ENCODE measurements at places on chromosomes 4 and X.
A peak's percentile ranks its signal among the peaks of the same experiment; 100 is the strongest.

- no peak for DNase-seq
Observed at GRCh38 chr4:165909947-165910346, 36.9 kb downstream of the TLL1 start.

GRCh38 chr4:21765810-21766407 is 182.7 kb downstream of the KCNIP4 start:
- peak; percentile 18 for DNase-seq

DNA sequence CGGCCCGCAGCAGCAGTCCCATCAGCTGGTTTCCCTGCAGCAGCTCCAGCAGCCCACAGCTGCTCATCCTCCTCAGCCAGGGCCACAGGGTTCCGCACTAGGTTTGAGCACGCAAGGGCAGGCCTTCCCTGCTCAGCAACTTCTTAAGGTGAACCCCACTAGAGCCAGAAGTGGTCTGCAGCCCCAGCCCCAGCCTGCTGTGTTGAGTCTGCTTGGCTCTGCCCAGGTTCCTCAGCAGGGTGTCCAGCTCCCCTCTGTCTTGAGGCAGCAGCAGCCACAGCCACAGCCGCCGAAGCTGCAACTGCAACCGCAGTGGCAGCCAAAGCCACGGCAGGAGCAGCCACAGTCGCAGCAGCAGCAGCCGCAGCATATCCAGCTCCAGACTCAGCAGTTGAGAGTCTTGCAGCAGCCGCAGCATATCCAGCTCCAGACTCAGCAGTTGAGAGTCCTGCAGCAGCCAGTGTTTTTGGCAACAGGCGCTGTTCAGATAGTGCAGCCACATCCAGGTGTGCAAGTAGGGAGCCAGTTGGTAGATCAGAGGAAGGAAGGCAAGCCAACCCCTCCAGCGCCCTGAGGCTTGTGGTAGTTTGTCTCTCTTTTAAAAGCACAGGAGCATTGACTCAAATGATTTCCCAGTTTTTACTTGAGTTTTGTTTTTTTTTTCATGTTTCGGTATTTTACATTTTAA is 4.6 kb downstream of the SUPT20HL1 start:
- DNase-seq: no peak

GRCh38 chrX:31397119-31397518 is 325.3 kb upstream of the FTHL17 start:
- DNase-seq: no peak

GRCh38 chr4:55018521-55018920 is 106.9 kb downstream of the KDR start:
- no peak for DNase-seq

DNA sequence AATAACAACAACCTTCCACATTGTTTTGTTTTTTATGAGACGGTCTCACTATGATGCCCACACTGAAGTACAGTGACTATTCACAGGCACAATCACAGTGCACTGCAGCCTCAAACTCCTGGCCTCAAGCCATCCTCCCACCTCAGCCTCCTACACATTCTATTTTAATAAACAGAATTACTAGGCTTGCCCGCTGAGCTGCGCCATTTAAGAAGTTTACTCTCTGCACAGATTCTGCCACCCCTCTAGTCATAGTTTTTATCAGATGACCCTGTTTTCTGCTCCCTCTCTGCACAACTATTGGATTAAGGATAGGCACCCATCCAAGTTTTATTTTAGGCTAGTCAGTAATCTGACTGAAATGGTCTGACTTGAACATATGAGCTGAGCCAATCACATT is 11.3 kb upstream of the COX18 start:
- no peak for DNase-seq

GRCh38 chrX:40132751-40133150 is 35.0 kb upstream of the BCOR start:
- peak; percentile 19 for DNase-seq

- no peak for DNase-seq
Observed at GRCh38 chr4:188268131-188268908, 129.1 kb downstream of the TRIML1 start.

DNA sequence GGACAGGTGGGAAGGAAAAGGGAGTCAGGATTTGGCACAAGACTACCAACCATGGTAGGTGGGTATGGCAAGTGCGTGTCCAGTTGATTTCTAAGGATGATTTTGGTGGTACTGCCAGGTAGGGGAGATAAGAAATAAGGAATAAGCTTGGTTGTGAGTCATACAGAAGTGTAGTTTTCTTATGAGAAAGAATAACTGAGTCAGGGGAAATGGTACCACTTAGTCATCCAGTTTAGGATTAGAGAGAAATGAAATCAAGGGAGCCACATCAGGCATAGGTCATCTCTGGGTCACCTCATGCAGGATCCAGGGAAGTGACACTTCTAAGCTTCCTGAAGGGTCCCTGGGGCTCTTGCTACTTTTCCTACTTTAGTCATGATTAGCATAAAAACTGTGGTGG is 107.1 kb upstream of the C1GALT1C1 start:
- peak; percentile 26 for DNase-seq

GRCh38 chrX:119784747-119785446 is 6.5 kb downstream of the RPL39 start:
- DNase-seq: peak; percentile 68

DNA sequence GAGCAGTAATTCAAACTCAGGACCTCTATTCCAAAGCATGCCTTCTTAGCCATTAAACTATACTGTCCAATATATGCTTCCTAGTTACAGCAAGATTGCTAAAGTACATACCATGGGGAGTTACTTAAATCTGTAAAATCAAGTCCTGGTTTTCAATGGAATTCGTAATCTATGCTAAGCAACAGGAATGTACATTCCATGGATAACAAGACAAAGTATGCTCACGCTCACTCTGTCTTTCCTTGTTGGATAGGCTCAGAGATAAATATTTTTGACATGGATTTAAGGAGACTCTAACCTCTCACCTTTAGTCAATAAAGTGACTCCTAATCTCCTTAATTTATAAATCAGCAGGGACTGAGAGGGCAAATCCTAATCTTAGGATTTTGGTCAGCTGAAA is 47.3 kb upstream of the STK26 start:
- no peak for DNase-seq

DNA sequence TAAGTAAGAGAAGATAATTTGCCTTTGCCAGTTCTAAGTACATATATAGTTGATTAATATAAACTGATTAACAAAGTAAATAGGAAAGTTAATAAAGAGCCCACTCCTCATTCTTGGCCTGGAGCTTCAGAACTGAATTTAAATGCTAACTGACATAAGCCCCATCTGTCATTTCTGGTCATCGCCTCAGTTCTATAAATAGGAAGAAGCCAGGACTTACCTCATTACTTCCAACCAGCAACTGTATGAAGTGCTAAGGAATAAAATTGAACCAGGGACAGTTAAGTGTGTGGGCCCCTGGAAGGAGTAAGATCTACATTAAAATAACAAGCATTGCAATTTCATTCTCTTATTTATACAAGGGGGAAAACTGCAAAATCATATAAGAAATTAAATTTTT is 52.0 kb upstream of the PDLIM5 start:
- DNase-seq: no peak

- DNase-seq: no peak
Observed at GRCh38 chr4:184066584-184067300, 150.9 kb downstream of the ENPP6 start.

DNA sequence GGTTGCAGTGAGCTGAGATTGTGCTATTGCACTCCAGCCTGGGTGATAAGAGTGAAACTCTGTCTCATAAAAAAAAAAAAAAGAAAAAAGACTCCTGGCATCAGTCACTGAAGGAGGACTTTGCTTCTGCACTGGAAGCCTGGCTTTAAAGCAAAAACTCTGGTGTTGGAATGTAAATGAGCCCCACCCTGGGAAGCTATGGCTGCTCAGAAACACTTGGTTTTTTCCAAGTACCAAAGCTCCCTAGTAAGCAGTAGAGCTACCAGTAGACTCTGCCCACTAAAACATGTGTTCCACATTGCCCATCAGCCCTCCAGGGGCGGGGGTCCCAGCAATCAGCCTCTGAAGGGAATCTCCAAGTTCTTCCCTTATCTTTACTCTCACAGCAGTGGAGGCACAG is 154.4 kb downstream of the SHROOM3 start:
- no peak for DNase-seq

- DNase-seq: no peak
Observed at GRCh38 chrX:112058255-112058654, 24.3 kb downstream of the TRPC5 start.

DNA sequence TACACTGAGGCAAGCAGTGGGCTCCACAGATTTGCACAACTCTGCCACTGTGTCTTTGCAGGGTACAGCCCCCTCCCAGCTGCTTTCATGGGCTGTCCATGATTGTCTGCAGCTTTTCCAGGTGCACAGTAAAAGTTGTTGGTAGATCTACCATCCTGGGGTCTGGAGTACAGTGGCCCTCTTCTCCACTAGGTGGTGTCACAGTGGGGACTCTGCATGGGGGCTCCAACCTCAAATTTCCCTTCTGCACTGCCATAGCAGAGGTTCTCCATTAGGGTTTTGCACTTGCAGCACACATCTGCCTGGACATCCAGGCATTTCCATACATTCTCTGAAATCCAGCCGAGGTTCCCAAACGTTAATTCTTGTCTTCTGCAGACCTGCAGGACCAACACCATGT is 1002.3 kb downstream of the FAM133A start:
- DNase-seq: no peak

- peak; percentile 17 for DNase-seq
Observed at GRCh38 chr4:166941629-166942028, 292.7 kb downstream of the SPOCK3 start.

DNA sequence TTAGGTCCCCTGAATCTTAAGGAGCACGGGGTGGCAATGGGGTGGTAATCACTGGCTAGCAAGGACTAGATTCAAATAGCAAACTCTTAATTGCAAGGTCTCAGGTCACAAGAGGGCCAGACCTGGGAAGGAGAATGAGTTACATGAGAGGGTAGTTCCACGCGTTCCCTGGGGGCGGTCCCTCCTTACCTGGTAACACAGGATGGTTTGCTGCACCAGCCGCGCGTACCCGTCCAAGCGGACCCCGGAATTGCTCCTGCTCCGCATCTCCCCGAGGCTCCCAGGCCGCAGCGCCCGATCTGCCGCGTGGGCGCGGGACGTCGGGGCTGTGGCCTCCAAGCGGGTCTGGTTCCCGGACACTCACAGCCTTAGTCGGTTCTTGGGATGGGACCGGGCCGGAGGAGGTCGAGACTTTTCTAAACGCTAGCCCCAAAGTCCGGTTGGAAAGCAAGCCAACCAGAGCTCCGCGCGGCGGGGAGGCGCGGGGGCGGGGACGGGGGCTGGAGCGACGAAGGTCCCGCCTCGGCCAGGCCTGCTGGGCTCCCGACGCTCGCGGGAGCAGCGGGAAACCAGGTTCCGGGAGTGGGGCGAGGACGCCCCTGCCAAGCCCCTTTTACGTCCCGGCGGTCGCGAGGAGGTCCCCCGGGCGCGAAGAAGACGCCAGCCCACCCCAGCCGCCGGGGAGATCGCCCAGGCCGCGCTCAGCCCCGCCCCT is at the start of gene PHKA2:
Gene PHKA2 (minus strand): TSS at position 449 of the 715 bp plus-strand sequence. CDS start 182 bp downstream, at position 267.
- peak; percentile 74 for DNase-seq

Measured in activated T-cell treated with anti-CD3 and anti-CD28 coated beads, Interleukin-2, amount 50 U/mL, for 48 hours (primary cell).